ENCODE measurements at places on chromosomes 1 and 21. TPM values are rescaled to one million over a fixed set of nuclear protein-coding genes. Genes with fewer than 3 reads are reported as not detected.

The C1orf141 gene
- total RNA-seq, result not detected

The SH2D1B gene
- 0.18 TPM for total RNA-seq

The CD164L2 gene
- not detected for total RNA-seq

The DMRTA2 gene
- total RNA-seq, result 0.22 TPM

The PRKAA2 gene
- 2.8 TPM for total RNA-seq

The LRRC52 gene
- total RNA-seq, result not detected

The PCBP3 gene
- 2.1 TPM for total RNA-seq

The RIMS3 gene
- 1.2 TPM for total RNA-seq

The LRRC53 gene
- not detected for total RNA-seq

The KCND3 gene
- total RNA-seq, result not detected

The ST6GALNAC5 gene
- not detected for total RNA-seq

The GPR153 gene
- 2.0 TPM for total RNA-seq

The CAMK1G gene
- 0.58 TPM for total RNA-seq

The RAB3B gene
- 10.4 TPM for total RNA-seq

The LINGO4 gene
- total RNA-seq, result not detected

The HPDL gene
- total RNA-seq, result 3.0 TPM

The LDLRAD2 gene
- not detected for total RNA-seq

The FCER1A gene
- not detected for total RNA-seq

The SELE gene
- total RNA-seq, result not detected

The FMO1 gene
- total RNA-seq, result not detected
